ENCODE measurements at places on chromosomes 3 and 15. TPM values are rescaled to one million over a fixed set of nuclear protein-coding genes. Genes with fewer than 3 reads are reported as not detected.

- no peaks in the 10 kb centered on the region for H3K36me3 ChIP-seq
- H3K27me3 ChIP-seq = no peaks in the 10 kb centered on the region
- peak; percentile 83 for DNase-seq
- H3K4me1 ChIP-seq = peaks cover 8% of the 10 kb centered on the region
- H3K4me3 ChIP-seq = no peak overlapping the region
- H3K27ac ChIP-seq = peak overlapping the region; percentile 51
Observed at GRCh38 chr15:41581110-41581509, 22.1 kb downstream of the TYRO3 start.

DNA sequence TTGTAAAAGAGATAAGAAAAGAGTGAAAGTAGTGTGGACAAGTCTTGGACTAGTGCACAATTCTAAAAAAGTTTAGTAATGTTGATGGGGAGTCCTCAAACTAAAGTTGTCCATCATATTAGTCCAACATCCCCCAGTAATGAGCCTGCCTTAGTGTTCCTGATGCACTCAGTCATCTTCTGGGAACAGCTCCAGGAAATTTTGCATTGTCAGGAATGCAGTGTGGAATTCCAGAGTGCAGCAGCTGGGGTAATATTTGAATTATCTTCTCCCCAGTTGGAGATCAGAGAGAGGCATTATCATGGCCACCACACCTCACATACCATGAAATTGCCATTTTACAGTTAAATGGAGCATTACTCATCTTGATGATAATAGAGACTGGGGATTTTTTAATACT is 528.8 kb upstream of the NAALADL2 start:
- H3K4me1 ChIP-seq = no peaks in the 10 kb centered on the region
- DNase-seq = no peak
- no peaks in the 10 kb centered on the region for H3K27me3 ChIP-seq
- H3K4me3 ChIP-seq = no peak overlapping the region

GRCh38 chr15:40776537-40777141 is 6.9 kb downstream of the C15orf62 start:
- H3K4me3 ChIP-seq = no peak overlapping the region
- DNase-seq = peak; percentile 89
- H3K27me3 ChIP-seq = no peaks in the 10 kb centered on the region
- H3K36me3 ChIP-seq = 0 out of 2 replicates have a peak, but pooled peaks cover 4% of the 10 kb centered on the region
- peak overlapping the region; percentile 79 for H3K27ac ChIP-seq
- peaks cover 21% of the 10 kb centered on the region for H3K4me1 ChIP-seq

The PLA2G4B gene
- total RNA-seq = 7.8 TPM

DNA sequence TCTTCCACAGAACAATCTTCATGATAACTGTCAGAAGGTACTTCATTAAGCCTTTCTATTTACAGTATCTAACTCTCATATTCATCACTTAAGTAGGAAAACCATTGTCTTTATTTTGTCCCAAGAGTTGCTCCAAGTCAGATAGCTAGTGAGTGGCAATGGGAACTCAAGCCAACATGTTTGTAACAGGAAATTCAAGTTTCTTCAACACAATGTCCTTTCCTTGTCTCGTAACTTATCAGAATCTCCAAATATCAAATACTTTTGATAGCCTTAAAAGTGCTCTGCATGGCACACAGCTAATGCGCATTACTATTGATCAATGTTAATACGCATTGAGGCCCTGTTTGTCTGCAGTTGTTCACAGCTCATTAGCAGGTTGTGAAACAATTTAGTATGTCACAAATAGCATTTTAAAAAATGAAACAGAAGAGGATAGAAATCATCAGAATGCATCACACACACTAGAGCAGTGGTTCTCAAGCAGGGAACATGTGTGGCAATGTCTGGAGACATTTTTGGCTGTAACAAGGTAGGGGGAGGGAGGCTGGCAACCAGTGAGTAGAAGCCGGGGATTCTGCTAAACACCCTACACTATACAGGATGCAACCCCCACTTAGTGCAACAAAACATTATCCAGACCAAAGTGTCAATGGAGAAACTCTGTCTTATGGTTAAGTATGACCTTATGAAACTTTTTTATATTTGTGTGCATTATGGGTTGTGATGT is 27.5 kb downstream of the BTLA start:
- no peak for DNase-seq
- no peaks in the 10 kb centered on the region for H3K4me1 ChIP-seq
- H3K27ac ChIP-seq = no peak overlapping the region

The MFAP1 gene
- total RNA-seq = 22.3 TPM

DNA sequence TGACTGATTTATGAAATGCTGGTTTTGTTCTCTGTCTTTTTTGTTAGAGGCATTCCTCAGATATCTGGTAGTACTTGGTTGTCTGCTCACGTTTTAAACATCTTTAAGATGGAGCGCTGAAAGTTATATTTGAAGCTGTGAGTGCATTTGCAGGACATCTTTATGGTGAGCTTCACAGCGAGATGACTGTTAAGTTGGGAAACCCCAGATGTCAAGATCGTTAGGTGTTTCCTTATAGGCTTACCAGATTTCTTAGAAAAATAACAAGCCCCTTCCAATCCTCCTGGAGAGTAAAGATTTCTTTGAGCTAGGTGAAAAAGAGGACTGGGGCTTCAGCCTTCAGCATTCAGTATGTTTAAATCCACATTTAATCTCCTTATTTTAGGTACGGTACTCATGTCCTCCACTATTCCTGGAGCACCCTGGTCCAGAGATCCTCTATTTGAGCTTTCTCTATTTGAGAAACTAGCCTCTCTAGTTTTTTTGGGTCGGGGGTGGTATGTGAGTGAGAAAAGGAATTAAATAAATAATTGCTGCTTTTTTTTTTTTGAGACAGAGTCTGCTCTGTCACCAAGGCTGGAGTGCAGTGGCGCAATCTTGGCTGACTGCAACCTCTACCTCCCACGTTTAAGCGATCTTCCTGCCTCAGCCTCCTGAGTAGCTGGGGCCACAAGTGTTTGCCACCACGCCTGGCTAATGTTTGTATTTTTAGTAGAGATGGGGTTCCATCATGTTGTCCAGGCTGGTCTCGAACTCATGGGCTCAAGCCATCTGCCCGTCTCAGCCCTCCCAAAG is 72.3 kb downstream of the ZNF609 start:
- H3K36me3 ChIP-seq = no peaks in the 10 kb centered on the region
- DNase-seq = no peak
- no peak overlapping the region for H3K27ac ChIP-seq
- H3K27me3 ChIP-seq = no peaks in the 10 kb centered on the region
- H3K4me1 ChIP-seq = peaks cover 17% of the 10 kb centered on the region

GRCh38 chr3:81462921-81463320 is 298.5 kb downstream of the GBE1 start:
- H3K4me3 ChIP-seq = no peak overlapping the region
- no peak overlapping the region for H3K27ac ChIP-seq
- H3K27me3 ChIP-seq = no peaks in the 10 kb centered on the region

All from PC-9 (cell line).